Activated T-helper 9 cell treated with anti-CD3 and anti-CD28 coated beads, Interleukin-2, amount 50 U/mL, for 16 hours (primary cell): ENCODE measurements at places on chromosomes 5 and 9.

- DNase-seq = no peak
Measured at GRCh38 chr5:148796936-148797335, 29.5 kb upstream of the ADRB2 start.

- DNase-seq = no peak
Measured at GRCh38 chr5:130099008-130099407, 194.7 kb downstream of the CHSY3 start.

GRCh38 chr5:175520873-175521272 is 42.5 kb downstream of the SFXN1 start:
- no peak for DNase-seq

GRCh38 chr5:35220967-35221366 is 9.3 kb downstream of the PRLR start:
- DNase-seq = no peak

DNA sequence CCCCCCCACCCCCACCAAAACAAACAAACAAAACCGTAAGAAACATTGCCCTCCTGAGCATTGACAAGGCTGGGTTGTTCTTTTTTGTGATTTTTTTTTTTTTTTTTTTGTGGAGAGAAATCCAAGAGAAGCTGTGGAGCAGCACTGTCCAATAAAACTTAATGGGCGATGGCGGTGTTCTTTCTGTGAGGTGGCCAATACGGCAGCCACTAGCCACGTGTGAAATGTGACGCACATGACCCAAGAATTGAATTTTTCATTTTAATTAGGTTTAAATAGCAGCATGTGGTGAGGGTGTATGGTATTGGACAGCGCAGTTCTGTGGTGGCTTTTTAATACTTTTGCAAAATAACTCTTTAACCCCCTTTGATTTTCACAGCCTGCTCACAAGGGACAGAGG is 251.1 kb downstream of the PDZD2 start:
- no peak for DNase-seq

DNA sequence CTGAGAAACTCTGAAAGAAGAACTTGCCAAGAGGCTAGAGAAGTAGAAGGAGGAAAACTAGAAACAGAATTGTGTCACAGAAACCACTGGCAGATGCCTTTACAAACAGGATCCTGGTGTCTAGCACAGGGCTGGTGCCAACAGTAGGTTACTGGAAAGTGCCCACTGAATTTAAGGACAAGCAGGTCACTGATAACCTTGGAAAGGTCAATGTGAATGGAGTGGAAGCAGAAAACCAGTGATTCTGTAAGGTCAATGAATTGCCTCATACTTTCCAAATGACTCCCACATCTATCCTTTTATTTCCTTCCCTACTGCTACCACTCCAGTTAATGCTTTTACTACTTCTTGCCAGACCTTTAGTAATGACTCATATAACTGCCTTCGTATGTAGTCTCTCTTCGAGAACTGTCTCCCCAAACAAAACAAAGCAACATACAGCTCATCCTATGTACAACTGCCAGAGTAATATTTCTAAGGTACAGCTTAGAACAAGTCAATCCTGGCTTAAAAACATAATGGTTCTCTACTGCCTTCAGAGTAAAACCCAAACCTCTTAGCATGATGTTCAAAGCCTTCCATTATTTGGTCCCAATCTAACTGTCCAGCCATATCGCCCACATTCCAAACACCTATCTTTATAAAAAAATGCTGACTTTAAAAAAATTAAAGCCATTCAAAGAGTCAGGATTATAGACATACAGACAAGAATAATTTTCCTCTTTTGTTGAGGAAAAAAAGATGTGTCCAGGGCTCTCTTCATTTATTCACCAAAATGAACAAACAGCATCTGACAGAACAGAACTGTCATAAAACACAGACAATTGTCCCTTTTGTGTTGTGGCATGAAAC is 52.5 kb downstream of the NR3C1 start:
- DNase-seq = no peak

DNA sequence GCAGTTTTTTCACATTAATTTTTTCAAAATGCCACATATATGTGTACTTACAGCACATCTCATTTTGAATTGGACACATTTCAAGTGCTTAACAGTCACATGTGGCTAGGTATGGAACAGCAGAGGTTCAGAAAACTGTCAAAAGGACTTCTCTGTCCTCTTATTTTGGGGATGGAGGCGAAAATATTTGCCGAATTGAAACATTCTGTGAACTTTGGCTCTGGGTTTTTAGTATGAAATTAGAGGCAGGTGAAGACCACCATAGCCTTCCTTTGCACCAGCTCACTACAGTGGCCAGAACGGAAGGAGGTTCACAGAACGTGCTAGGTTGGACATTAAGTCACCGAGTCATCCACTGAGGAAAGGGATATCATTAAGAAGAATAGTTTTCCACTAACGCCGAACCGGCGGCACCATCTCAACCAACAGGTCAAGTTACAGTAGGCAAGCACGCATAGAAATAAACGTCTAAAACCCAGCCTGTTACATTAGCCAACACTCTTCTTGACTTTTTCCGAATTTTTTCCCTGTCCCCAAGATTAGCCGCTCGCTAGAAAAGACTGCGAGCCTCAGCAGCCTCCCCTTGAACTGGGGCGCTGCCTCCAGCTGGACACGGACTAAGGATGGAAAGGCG is 1.8 kb upstream of the TLE4 start:
- no peak for DNase-seq

DNA sequence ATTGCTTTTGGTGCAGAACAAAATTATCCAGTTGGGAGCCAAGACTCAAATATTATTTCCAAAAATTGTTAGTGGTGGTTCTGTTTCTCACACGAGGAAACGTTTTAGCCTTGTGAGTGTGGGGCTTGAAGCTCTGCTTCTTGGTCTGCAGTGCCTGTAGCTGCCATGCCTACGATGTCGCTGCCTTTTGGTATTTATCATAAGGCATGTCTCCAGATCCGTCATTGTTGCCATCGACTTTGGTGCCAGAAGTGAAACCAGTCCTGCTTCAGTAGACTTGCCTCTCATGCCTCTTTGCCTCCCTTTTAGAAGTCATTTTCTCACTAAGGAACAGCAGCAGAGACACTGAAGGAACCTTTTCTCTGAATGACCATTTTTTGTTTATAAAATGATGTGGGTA is 29.7 kb upstream of the CATSPER3 start:
- no peak for DNase-seq

DNA sequence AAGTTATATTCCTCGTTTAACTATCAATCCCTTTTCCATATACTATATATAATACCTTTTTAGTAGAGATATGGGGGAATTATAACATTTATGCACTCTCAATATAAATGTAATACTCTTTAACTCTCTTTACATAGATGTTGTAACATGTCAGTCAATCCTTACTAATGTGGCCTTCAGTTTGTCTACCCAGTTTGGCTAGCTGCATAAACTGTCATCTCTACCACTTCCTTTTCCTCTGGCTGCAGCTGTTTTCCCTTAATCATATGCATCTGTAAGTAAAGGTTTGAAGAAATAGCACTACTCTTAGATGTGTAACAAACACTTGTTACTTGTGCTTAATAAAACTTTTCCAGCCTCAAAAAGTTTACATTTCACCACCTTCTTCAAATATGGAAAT is 13.4 kb downstream of the ABHD17B start:
- no peak for DNase-seq

GRCh38 chr9:82363682-82364081 is 375.1 kb downstream of the SPATA31D1 start:
- DNase-seq = no peak

GRCh38 chr9:112295174-112295573 is 38.2 kb downstream of the PTBP3 start:
- DNase-seq = no peak
